ENCODE measurements at places on chromosomes 7 and 10. TPM values are rescaled to one million over a fixed set of nuclear protein-coding genes. Genes with fewer than 3 reads are reported as not detected.

- H3K4me3 ChIP-seq: no peak overlapping the region
- DNase-seq: peak; percentile 48
- H3K27me3 ChIP-seq: no peaks in the 10 kb centered on the region
- H3K4me1 ChIP-seq: no peaks in the 10 kb centered on the region
- no peaks in the 10 kb centered on the region for H3K36me3 ChIP-seq
Measured at GRCh38 chr7:70856901-70857630, 274.9 kb upstream of the GALNT17 start.

The NUTM2D gene
- total RNA-seq: 1.5 TPM

The GBX1 gene
- not detected for total RNA-seq

- no peaks in the 10 kb centered on the region for H3K36me3 ChIP-seq
- no peak overlapping the region for H3K4me3 ChIP-seq
- H3K27me3 ChIP-seq: peaks cover 19% of the 10 kb centered on the region
- DNase-seq: no peak
- H3K27ac ChIP-seq: no peak overlapping the region
- H3K4me1 ChIP-seq: no peaks in the 10 kb centered on the region
Measured at GRCh38 chr7:54722026-54722425, 37.0 kb downstream of the SEC61G start.

The CRTAC1 gene
- total RNA-seq: 0.23 TPM

DNA sequence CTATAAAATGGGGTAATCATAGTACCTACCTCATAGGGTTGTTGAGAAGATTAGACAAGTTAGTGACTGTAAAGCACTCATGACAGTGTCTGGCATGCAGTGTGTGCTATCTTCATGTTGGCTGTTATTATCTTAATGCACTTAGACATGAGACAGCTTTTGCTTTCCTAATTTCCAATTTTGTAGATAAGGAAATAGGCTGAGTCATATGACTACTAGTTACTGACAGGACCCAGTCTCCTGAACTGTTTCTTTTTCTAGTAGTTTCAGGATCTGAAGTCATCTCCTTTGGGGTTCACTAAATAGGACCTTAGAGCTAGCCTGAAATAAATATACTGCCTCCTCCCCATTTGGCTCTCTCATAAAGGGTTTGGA is 74.2 kb downstream of the SNX10 start:
- H3K36me3 ChIP-seq: no peaks in the 10 kb centered on the region
- H3K27ac ChIP-seq: no peak overlapping the region
- H3K4me3 ChIP-seq: no peak overlapping the region
- DNase-seq: no peak

GRCh38 chr10:29804025-29804852 is 169.5 kb upstream of the SVIL start:
- no peaks in the 10 kb centered on the region for H3K27me3 ChIP-seq
- DNase-seq: peak; percentile 93
- peak overlapping the region; percentile 90 for H3K27ac ChIP-seq
- peak overlapping the region; percentile 23 for H3K4me3 ChIP-seq

DNA sequence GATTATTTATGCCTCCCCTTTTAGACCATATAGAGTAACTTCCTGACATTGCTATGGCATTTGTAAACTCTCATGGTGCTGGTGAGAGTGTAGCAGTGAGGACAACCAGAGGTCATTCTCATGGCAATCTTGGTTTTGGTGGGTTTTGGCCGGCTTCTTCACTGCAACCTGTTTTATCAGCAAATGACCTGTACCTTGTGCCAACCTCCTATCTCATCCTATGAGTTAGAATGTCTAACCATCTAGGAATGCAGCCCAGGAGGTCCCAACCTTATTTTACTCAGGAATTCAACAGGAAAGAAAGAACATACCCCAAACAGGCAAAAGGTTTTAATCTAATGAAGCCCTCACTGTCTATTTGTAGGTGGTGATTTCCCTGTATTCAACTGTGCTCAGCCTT is 205.4 kb upstream of the YAE1 start:
- H3K4me1 ChIP-seq: no peaks in the 10 kb centered on the region
- no peak for DNase-seq
- H3K27ac ChIP-seq: no peak overlapping the region
- no peaks in the 10 kb centered on the region for H3K36me3 ChIP-seq
- H3K4me3 ChIP-seq: no peak overlapping the region
- peaks cover 4% of the 10 kb centered on the region for H3K27me3 ChIP-seq

- DNase-seq: no peak
- no peaks in the 10 kb centered on the region for H3K36me3 ChIP-seq
- H3K4me1 ChIP-seq: no peaks in the 10 kb centered on the region
Measured at GRCh38 chr10:110107887-110108286, 99.5 kb upstream of the MXI1 start.

The ZFAND2A gene
- total RNA-seq: 24.1 TPM

GRCh38 chr7:81218480-81219106 is 299.7 kb upstream of the SEMA3C start:
- H3K4me3 ChIP-seq: no peak overlapping the region
- no peaks in the 10 kb centered on the region for H3K36me3 ChIP-seq
- H3K4me1 ChIP-seq: peaks cover 6% of the 10 kb centered on the region
- no peak overlapping the region for H3K27ac ChIP-seq

DNA sequence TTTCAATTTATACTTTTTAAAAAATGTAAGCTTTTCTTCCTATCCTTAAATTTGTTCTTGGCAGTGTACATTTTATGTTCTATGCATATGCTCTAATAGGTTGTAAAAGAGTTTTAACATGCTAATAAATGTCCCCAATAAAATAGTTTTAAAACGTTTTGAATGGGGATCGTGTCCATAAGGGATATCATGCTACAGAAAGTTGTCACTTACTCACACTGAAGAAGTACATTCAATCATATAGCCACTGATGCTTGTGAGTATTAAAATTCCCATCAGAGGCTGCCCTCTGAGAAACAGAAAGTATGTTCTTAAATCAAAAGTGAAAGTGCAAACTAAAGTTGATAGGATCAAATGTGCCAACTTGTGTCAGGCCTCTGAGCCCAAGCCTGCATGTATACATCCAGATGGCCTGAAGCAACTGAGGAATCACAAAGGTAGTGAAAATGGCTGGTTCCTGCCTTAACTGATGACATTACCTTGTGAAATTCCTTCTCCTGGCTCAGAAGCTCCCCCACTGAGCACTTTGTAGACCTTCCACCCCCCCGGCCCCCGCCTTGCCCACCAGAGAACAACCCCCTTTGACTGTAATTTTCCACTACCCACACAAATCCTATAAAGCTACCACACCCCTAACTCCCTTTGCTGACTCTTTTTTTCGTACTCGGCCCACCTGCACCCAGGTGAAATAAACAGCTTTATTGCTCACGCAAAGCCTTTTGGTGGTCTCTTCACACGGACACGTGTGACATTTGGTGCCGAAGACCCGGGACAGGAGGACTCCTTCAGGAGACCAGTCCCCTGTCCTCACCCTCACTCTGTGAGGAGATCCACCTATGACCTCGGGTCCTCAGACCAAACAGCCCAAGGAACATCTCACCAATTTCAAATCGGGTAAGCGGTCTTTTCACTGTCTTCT is 877 bp upstream of the NOD1 start:
- H3K27ac ChIP-seq: peak overlapping the region; percentile 93
- peaks cover 20% of the 10 kb centered on the region for H3K4me1 ChIP-seq
- no peaks in the 10 kb centered on the region for H3K27me3 ChIP-seq
- peak overlapping the region; percentile 88 for H3K4me3 ChIP-seq

GRCh38 chr10:14382022-14382421 is 51.3 kb upstream of the FRMD4A start:
- no peak overlapping the region for H3K4me3 ChIP-seq
- no peak for DNase-seq
- no peaks in the 10 kb centered on the region for H3K36me3 ChIP-seq
- no peaks in the 10 kb centered on the region for H3K27me3 ChIP-seq
- no peaks in the 10 kb centered on the region for H3K4me1 ChIP-seq

The IFIT5 gene
- 11.1 TPM for total RNA-seq

The AASS gene
- 0.31 TPM for total RNA-seq

The CABCOCO1 gene
- total RNA-seq: 4.0 TPM

The HNRNPF gene
- 466 TPM for total RNA-seq

The PPP1R17 gene
- total RNA-seq: not detected

- no peak overlapping the region for H3K4me3 ChIP-seq
- H3K27me3 ChIP-seq: no peaks in the 10 kb centered on the region
- no peaks in the 10 kb centered on the region for H3K36me3 ChIP-seq
- no peak overlapping the region for H3K27ac ChIP-seq
- no peak for DNase-seq
- H3K4me1 ChIP-seq: no peaks in the 10 kb centered on the region
Measured at GRCh38 chr10:132199268-132199853, 12.6 kb downstream of the DPYSL4 start.

The SLC35G1 gene
- 13.6 TPM for total RNA-seq

GRCh38 chr7:36084485-36085091 is 68.5 kb upstream of the EEPD1 start:
- no peaks in the 10 kb centered on the region for H3K36me3 ChIP-seq
- H3K4me3 ChIP-seq: no peak overlapping the region
- DNase-seq: no peak
- no peaks in the 10 kb centered on the region for H3K4me1 ChIP-seq
- H3K27ac ChIP-seq: no peak overlapping the region

DNA sequence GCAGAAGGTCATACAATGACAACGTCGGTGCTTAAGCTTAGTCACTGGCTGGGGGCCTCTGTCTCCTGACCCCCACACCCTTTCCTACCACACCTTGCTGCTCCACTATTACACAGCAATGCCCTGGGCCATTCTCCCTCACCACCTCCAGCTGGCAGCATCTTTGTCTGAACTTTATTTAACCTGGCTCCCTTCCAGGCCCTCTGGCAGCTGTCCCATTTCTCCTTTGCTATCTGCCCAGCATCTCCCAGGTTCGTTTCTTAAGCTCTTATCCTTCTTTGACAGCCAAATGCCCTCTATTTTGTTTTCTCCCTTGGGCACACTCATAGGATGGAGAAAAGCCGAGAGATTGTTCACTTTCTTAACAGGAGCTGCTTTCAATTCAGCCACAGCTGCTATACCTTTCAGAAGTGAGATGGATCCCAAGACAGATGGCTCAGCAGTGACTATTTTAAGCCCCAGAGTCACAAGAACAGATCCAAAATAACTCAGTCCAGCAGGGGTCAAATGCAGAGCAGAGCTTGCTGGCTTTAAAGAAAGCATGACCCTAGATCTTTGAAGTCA is 1277.1 kb upstream of the AUTS2 start:
- no peaks in the 10 kb centered on the region for H3K4me1 ChIP-seq
- no peak overlapping the region for H3K27ac ChIP-seq
- no peak for DNase-seq
- no peaks in the 10 kb centered on the region for H3K27me3 ChIP-seq
- H3K36me3 ChIP-seq: no peaks in the 10 kb centered on the region

DNA sequence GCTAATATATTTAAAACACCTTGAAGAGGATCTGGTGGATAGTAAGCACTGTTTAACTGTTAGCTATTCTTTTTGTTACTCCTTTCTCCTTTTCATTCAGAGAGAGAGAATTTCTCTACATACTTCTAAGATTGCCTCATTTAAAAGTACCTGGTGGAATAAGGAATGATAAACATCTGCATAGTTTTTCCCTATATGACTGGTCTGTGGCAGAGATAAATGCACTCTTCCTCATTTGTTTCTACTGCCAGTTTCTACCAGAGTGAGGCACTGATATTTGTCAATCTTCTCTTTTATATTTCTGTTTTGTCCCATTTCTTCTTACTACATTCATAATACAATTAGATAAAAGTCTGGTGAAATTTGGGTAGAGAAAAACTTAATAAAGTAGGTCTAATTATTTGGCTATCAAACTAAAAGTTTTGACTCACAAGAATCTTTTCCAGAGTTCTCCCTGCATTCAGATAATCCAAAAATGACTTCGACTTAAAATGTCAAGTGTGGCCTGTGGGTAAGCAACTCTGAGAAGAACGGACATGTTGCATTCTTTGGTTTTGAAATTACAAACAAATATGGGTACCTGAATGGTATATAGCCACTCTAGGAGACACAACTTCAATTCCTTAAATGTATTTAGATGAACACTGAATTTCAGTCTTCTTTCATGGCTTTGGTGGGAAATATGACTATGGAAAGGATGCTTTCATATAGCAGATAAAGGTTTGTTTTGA is 38.8 kb downstream of the RNLS start:
- H3K27me3 ChIP-seq: no peaks in the 10 kb centered on the region
- H3K4me3 ChIP-seq: no peak overlapping the region
- H3K36me3 ChIP-seq: no peaks in the 10 kb centered on the region
- DNase-seq: no peak
- H3K27ac ChIP-seq: no peak overlapping the region

DNA sequence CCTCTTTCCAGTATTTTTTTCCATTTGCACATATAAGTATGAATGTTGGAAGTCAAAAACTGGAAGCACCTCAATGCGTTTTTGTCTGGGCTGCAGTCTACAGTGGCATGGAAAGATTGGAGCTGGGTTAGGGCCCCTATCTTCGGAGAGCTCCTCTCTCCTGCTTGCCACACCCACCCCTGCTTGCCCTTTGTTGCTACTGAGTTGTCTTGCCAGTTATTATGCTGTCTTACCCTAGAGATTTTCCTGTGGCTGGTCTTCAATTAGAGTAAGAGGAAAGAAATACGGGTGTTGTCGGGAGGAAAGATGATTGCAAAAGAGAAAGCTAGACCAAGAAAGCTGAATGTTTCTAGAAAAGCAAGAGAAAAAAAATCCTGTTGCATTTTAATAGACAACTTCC is 228.9 kb upstream of the CELF2 start:
- H3K27ac ChIP-seq: no peak overlapping the region
- no peak overlapping the region for H3K4me3 ChIP-seq
- DNase-seq: no peak
- H3K27me3 ChIP-seq: no peaks in the 10 kb centered on the region

The CLIP2 gene
- 39.9 TPM for total RNA-seq

The TM9SF3 gene
- 179 TPM for total RNA-seq

The DNAJB9 gene
- 11.1 TPM for total RNA-seq

The GIMAP8 gene
- total RNA-seq: 0.10 TPM

The SMC3 gene
- total RNA-seq: 71.2 TPM

GRCh38 chr10:84038035-84038434 is 101.3 kb upstream of the GHITM start:
- H3K4me3 ChIP-seq: no peak overlapping the region
- H3K27ac ChIP-seq: no peak overlapping the region
- no peak for DNase-seq
- no peaks in the 10 kb centered on the region for H3K27me3 ChIP-seq
- no peaks in the 10 kb centered on the region for H3K36me3 ChIP-seq

The TMEM236 gene
- total RNA-seq: 0.05 TPM

DNA sequence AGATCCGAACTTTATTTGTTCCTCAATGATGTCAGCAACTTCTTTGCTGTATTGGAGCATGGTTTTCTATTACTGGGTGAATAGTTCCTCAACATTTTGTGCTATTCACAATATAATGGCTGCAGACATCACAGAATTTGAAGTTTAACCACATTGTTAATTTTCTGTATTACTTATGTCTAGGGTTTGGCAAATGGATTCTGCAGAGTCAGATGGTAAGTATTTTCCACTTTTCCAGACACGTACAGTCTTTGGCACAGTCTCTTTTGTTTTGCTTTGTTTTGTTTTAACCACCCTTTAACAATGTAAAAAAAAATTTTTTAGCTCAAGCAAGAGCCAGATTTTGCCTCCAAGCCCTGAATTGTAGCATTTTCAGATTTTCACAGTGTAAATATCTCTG is 36.8 kb upstream of the FOXK1 start:
- H3K4me3 ChIP-seq: no peak overlapping the region
- H3K27me3 ChIP-seq: no peaks in the 10 kb centered on the region
- no peak for DNase-seq
- H3K36me3 ChIP-seq: no peaks in the 10 kb centered on the region
- no peak overlapping the region for H3K27ac ChIP-seq
- H3K4me1 ChIP-seq: peaks cover 8% of the 10 kb centered on the region

Measured in Panc1 (cell line).